ENCODE measurements at places on chromosomes 5 and 9.
A peak's percentile ranks its signal among the peaks of the same experiment; 100 is the strongest.

DNA sequence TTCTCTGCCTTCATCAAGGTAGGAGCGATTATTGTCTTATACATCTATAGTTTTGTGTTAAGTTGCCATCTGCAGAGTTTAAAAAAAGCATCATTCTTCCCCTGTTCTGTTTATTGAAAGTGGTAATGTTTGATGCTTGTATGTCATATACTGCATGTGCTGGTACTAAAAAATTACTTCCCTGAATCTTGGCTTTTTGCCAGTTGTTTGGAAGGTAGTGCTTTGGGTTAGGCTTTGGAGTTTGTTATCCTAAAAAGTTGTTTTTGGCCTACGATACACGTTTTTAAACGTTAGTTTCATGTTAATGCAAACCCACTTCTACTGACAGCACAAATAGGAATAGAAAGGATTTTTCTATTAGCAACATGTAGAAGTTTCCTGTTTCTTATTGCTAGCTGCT lies 158.3 kb downstream of the GIN1 start:
- no peak for DNase-seq

DNA sequence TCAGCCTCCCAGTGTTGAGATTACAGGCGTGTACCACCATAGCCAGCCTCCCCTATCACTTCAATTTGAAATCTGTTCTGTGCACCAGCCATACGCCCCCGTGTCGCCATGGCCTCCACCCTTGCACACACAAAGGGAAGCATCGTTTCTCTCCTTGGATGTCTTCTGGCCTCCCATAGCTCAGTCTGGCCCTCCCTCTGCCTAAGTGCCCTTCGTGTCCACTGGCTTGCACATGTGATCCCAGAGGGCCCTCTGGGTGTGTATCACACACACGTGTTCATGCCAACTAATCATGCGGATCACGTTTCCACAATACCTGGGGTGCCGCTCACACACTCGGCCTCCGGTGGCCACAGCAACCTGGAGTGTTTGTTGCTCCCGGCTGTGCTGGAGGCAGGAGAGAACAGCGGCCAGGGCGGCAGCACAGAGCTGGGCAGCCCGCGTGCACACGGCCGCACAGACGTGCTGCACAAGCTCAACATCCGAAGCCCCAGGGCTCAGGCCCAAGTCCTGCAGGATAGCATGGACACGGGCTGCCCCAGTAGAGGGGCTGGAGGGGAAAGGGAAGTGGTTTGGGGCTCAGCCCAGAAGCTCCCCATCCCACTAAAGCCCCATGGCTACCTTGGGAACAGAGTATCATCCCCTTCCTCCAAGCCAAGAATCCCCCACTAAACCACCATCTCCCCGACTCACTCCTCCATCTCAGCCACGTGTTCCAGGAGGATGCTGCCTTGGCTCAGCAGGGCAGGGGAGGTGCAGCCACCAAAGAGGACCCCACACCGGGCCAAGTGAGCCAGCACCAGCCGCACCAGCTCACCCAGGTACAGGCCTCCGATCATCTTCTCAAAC lies 10.9 kb downstream of the HK3 start:
- DNase-seq = no peak

DNA sequence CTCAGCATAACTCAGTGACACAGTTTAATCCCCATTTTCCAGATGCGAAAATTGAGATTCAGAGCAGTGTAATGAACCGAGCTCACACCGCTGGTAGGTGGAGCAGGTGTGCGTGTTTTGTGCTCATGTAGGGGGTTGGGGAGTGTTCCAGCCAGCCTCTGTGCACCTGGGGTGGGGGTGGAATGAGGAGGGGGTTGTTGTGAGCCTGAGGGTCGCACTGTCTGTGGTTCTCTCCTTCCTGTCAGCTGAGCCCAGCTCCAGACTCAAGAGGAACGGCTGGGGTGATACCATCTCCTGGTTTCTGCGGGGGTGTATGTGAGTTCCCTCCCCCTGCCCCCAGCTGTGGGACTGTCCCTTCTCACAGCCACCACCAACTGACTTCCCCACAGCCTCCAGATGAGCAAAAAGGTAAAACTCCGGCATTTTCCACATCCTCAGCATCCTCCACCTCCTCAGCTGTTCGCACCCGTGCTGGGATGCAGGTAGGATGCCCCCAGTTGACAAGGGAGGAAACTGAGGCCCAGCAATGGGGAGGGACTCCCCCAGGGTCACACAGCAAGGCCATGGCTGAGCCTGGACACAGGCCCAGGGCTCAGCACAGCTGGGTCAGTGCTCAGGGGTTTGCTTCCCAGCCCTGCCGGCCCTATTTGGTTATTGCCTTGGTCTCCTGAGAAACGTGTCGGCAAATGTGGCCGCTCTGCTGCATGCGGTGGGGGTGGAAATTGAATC lies 2.1 kb downstream of the SH2D3C start:
- no peak for DNase-seq

DNA sequence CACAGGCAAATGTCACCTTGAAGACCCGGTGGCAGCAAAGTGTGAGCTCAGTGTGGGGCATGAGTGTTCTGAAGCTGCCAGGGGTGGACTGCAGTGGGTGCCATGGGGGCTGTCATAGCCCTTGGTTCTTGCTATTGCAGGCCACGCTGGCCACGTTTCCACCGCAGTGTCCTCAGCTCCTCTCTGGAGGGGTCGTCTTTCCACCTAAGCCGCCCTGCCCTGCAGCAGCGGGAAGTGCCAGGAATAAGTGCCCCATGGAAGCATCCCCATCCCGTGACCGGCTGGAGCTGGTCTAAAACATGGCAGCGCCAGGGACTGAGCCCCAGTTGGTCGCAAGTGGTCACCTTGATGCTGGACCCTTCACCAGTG lies 6.9 kb downstream of the OBP2B start:
- DNase-seq = no peak

DNA sequence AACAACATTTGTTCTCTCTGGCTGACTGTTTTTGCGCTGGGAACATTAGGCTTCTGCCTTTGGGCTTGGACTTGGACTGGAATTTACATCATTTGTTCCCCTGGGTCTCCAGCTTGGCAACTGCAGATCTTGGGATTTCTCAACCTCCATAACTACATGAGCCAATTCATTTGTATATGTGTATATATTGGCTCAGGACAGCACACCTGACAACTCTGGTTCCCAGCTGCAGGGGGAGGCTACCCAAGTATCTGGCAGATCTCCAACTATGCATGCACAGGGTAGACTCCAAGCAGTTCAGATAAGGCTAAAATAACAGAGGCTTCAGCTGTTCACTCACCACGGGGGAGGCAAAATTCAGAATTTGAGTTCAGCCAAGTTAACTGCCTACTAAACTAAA lies 31.6 kb upstream of the F2RL1 start:
- peak; percentile 54 for DNase-seq

DNA sequence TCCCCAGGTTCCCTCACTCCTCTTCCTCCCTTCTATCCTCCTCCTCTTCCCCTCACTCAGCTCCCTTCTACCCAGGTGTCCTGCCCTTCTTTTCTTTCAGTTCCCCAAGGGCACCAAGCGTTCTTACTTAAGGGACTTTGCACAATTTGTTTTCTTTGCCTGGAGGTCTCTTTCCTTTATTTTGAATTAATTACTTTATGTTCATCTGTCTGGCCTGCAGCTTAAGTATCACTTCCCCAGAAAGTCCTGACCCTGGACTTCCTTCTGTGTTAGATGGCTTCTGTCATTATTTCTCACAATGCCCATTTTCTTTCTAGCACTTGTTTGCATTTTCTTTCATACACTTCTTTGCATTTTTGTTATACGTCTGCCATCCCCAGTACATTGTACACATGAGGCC lies 350.6 kb downstream of the SH3GL2 start:
- no peak for DNase-seq

- no peak for DNase-seq
Measured at GRCh38 chr5:131230406-131230805, 33.4 kb upstream of the CDC42SE2 start.

GRCh38 chr5:2890011-2890410 lies 138.5 kb upstream of the IRX2 start:
- DNase-seq = no peak

DNA sequence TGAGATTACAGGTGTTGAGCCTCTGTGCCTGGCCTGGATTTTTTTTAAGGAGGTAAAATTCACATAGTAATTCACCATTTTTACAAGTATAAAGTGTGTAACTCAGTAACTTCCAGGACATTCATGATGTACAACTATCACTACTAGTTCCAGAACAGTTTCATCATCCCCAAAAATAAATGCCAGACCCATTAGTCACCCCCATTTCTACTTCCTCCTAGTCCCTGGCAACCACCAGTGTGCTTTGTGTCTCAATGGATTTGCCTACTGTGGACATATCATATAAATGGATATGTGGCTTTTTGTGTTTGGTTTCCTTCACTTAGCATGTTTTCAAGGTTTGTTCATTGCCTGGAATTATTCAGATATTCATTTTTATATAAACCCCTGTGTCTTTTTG lies 72.5 kb upstream of the PANK3 start:
- DNase-seq = peak; percentile 60

DNA sequence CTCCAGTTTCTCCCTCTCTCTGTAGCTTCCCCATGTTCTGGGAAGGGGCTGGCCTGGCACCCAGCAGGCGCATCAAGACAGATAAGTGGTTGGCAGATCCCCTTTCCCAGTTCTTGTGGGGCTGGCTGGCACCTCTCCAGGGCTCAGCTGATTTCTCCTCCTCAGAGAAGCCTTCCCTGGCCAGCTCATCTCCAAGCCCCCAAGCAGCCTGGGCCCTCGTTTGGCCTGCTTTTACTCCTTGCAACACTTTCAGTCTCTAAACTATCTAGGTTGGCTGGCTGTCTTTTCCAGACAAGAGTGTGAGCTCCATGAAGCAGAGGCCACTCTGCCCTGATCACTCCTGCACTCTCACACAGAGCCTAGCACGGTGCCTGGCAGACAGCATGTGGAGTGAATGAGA lies 13.5 kb downstream of the MACROH2A1 start:
- no peak for DNase-seq

GRCh38 chr5:33091571-33092363 lies 349.0 kb upstream of the TARS1 start:
- peak; percentile 46 for DNase-seq

DNA sequence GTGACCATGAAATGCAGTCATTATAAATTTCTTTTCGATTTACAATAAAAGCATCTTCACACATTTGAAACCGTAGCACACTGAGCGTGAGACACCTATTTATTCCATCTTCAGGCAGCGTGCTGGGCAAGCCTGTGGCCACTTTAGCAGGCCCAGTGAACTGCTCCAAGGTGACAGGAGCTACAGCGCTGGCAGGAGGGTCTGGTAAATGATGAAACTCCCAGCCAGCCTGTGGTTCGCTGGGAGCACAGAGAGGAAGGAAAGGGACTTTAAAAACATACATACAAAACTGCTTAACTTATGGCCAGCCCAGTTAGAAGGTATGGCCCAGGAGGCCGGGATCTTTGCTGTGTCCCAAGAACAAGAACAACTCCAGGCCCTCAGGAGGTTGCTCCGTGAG lies 5.1 kb downstream of the RAPGEF1 start:
- DNase-seq = no peak

- DNase-seq = no peak
Measured at GRCh38 chr5:167765352-167765751, 526.1 kb upstream of the WWC1 start.

DNA sequence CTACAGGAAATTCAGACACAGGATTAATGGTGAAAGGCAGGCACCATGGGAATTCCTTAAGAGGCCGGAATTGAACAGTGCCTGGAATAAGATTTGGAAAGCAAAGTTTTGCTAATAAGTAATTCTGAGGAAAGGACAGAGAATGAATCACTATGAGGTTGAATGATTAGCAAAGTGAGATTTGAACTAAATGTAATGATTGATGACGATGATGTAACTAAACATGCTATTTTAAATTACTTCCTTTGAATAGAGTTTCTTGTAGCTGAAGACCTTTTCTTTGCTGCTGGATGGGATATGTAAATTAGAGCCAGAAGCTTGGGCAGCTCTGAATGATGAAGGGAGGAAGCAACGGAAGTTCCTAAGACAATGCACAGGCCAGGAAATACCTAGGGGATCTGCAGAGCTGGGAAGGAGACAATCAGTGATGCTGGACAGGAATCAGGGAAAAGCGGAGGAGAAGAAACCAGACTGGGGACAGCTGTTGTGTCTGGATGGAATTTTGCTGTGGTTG lies 482.0 kb downstream of the PSAT1 start:
- no peak for DNase-seq

DNA sequence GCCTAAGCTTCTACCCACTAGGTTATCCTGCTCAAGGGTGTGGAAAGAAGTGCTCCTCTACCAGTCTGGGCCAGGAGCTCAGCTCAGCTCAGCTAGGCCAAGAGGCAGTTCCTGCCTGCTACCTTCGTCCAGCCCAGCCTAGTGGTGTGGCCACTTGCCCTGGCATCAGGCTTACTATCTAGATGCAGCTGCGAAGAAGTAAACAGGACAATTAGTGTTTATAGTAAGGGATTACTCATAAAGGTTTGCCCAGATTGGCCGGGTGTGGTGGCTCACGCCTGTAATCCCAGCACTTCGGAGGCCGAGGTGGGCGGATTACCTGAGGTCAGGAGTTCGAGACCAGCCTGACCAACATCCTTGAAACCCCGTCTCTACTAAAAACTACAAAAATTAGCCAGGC lies 12.8 kb upstream of the SPATA24 start:
- DNase-seq = peak; percentile 40

- peak; percentile 98 for DNase-seq
Measured at GRCh38 chr9:21836437-21837161, 34.2 kb downstream of the MTAP start.

GRCh38 chr5:131810510-131811249 lies 13.9 kb upstream of the FNIP1 start:
- DNase-seq = peak; percentile 45

DNA sequence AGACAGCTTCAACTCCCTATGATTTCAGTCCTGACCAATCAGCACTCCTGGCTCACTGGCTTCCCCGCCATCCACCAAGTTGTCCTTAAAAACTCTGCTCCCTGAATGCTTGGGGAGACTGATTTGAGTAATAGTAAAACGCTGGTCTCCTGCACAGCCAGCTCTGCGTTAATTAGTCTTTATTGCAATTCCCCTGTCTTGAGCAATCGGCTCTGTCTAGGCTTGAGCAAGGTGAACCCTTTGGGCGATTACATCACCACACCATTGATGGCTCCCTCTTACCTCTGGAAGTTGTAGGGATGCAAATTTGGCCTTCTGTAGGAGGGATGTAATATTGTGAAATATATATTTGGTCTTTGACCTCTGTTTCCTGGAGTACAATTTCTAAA lies 2.9 kb upstream of the SLC23A1 start:
- DNase-seq = no peak

- no peak for DNase-seq
Measured at GRCh38 chr9:99128133-99128406, 23.2 kb downstream of the TGFBR1 start.

DNA sequence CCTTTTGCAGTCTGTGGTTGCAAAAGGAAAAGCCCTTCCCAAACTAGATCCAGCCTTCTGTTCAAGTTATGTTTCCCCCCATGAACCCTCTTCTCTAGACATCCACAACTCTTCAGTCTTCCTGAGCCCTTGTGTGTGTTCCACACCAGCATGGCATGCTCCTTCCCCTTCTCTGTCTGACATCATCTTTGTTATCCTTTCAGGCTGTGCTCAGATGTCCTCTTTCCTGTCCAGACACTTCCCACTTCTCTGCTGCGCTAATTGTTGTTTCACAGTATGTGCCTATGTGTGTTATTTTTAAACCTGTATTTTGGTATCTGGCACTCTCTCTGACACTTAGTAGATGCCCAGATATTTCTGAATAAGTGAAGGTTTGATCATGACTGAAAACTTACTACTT lies 38.2 kb downstream of the FOCAD start:
- no peak for DNase-seq

Data from mesenchymal stem cell (in vitro differentiated cells and primary cell).